ENCODE measurements at places on chromosomes 11 and 22.

DNA sequence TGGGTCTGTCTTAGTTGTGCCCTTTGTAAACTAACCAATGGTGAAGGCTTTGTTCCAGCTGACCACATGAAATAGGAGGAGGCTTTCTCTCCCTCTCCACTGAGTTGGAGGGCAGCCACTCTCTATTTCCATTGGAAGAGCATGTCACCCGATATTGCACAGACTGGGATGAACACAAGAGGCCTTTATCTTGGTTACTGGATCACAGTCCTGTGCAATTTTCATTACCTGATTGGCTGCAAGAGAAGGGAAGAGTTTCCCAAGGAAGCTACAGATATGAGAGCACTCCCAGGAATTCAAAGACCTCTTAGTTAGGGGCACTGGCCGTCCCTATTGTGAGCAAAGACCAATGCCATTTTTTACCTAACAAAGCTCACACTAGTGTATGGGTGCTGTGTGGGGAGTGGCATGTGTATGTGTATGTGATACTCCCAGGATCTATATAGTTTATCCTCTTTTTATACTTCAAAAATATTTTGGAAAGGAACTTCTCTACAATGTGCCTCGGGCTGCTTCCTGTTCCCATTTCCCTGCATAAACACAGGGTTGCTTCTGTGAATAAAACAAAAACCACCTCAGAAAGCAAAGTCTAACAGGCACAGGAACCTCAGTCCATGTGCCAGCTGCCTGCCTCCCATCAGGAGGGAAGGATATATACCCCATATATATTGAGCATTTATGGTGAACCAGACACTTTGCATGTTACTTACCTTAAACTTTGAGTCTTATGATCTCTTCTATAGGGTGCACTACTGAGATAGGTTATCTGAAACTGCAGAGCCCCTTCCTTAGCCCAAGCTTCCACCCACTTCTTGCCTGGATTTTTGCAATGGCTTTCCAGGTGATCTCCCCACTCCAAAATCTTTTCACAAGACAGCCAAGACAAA is 126.5 kb downstream of the RASSF10 start:
- no peaks in the 10 kb centered on the region for H3K4me1 ChIP-seq
- no peaks in the 10 kb centered on the region for H3K36me3 ChIP-seq
- H3K27ac ChIP-seq = no peak overlapping the region

- H3K27ac ChIP-seq = no peak overlapping the region
- no peaks in the 10 kb centered on the region for H3K36me3 ChIP-seq
- no peak for DNase-seq
- no peak overlapping the region for H3K4me3 ChIP-seq
Measured at GRCh38 chr11:18776324-18776723, 15.3 kb downstream of the PTPN5 start.

GRCh38 chr11:66312549-66313320 is 4.1 kb downstream of the CD248 start:
- no peaks in the 10 kb centered on the region for H3K27me3 ChIP-seq
- no peaks in the 10 kb centered on the region for H3K36me3 ChIP-seq
- H3K27ac ChIP-seq = peak overlapping the region; percentile 62
- peak; percentile 94 for DNase-seq
- H3K4me3 ChIP-seq = peak overlapping the region; percentile 88

GRCh38 chr22:22229683-22230420 is 14.7 kb upstream of the VPREB1 start:
- no peaks in the 10 kb centered on the region for H3K4me1 ChIP-seq
- no peak overlapping the region for H3K27ac ChIP-seq
- no peak overlapping the region for H3K4me3 ChIP-seq
- no peak for DNase-seq
- H3K36me3 ChIP-seq = no peaks in the 10 kb centered on the region

- no peaks in the 10 kb centered on the region for H3K27me3 ChIP-seq
- no peak overlapping the region for H3K27ac ChIP-seq
- H3K4me1 ChIP-seq = no peaks in the 10 kb centered on the region
- H3K4me3 ChIP-seq = no peak overlapping the region
- H3K36me3 ChIP-seq = no peaks in the 10 kb centered on the region
Measured at GRCh38 chr11:37519781-37520180, 921.7 kb upstream of the RAG2 start.

DNA sequence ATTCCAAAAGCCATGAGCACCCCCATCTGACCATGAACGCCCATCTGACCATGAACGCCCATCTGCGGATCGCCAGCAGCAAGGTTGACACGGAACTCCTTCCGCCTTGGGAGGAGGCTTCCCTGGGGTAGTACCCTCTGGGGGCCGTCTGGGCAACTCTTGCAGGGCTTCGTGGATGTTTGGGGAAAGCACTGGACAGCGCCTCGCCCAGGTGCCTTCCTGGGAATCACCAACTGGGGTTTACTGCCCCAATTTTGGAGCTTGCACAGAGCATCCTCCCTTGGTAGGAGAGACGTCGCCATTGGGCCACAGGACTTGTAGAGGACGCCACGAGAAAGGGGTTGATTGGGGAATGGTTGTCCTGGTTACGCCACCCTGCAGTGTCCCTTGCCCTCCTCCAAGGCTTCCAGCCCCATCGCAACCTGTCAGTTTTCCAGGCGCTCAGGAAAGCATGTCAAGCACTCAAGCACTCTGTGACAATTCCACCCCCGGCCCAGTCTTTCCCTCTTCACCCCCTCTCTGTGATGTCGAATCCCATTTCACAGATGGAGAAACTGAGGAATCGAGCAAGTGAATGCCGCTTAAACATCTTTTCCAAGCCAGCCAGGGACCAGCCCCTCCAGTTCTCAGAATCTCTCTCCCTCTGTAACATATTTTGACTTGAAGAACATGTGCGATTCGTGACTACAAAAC is 914 bp upstream of the PRDM11 start:
- DNase-seq = no peak
- H3K4me1 ChIP-seq = peaks cover 21% of the 10 kb centered on the region
- peak overlapping the region; percentile 71 for H3K4me3 ChIP-seq

DNA sequence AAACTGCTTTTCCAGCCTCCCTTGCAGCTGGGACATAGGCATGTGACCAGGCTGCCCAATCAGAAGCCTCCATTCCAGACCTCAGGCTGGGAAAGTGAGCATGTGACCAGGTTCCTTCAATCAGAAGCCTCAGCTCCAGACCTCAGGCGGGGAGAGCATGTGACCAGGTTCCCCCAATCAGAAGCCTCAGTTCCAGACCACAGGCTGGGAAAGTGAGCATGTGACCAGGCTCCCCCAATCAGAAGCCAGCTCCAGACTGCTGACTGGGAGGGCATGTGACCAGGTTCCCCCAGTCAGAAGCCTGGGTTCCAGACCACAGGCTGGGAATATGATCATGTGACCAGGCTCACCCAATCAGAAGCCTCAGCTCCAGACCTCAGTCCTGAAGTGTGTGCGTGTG is 11.7 kb upstream of the IL2RB start:
- H3K36me3 ChIP-seq = no peaks in the 10 kb centered on the region
- H3K27me3 ChIP-seq = no peaks in the 10 kb centered on the region
- no peak for DNase-seq
- H3K27ac ChIP-seq = peak overlapping the region; percentile 55

DNA sequence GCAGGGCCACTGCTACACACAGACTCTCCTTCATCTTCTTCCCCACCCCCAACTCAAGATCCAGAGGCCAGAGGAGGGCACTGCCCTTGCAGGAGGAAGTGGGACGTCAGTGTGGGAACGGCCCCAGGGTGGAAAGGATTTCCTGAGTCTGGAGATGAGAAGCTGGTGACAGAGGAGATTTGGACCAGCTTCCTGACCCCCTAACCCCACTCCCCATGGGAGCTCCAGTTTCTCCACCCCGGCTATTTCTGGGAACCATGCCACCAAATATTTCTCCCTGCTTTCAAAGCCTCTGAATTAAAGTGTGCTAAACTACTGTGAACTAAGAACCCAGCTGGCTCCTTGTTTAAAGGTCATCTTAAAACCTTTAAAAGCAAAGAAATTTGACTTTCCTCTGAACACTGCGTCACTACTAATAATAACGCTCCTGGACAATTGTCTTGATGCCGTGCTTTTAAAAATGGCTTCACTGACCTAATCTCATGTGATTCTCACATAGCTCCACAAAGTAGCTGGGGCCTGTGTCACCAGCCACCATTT is 46.6 kb downstream of the CWC15 start:
- H3K36me3 ChIP-seq = no peaks in the 10 kb centered on the region
- DNase-seq = no peak
- H3K27ac ChIP-seq = no peak overlapping the region
- peaks cover 50% of the 10 kb centered on the region for H3K4me1 ChIP-seq

DNA sequence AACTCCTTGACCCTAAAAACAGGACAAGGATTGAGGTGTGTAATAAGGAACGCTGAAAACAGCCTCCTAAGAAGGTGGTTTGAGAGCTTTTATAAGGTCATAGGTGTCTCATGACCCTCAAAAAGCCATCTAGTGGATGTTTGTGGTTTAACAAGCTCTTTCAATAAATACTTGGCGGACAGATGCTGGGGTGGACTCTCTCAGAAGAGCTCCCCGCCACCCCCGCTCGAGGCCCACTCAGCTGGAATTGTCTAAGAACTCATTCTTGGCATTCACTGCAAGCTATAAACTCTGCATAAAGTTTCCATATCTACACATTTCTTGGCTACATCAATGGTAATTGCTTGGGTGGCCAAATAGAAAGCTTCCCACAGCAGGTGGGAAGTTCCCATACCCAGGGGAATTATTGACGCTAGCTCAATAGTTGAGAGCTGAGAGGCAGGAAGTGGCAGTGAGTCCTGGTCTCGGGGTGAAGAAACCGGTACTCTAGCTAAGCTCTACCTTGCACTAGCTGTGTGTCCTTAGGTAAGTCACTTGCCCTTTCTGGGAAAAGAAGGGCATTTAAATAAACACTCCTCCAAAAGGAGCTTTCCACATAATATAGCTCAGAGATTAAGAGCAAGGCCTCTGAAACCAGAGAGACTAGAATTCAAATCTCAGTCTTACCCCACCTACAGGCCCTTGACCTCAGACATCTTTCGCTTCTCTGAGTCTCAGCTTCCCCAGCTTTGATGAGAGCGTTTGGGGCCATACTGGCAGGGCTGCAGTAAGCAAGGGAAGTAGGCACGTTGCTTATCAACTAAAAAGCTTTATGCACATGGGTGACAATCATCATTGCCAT is 6.4 kb downstream of the MS4A15 start:
- H3K36me3 ChIP-seq = no peaks in the 10 kb centered on the region
- DNase-seq = no peak
- H3K27ac ChIP-seq = no peak overlapping the region
- no peaks in the 10 kb centered on the region for H3K4me1 ChIP-seq
- no peaks in the 10 kb centered on the region for H3K27me3 ChIP-seq

DNA sequence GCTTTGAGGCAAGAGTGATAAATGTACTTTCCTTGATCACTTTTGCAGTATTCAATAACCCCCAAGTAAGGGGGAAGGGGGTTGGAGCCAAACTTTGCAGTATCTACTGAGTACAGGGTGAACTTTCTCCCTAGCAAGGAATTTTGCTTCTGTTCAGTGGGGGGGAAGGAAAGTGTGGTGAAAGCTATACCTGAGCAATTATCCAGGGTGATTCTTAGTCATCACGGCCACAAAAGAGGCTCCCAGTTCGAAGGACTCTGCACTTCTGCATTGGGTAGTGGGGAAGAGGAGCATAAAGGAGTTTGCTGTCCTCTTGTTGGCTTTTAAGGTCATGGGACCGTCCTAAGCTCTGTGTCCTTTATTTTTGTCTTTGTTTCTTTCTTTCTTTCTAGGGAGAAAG is 346.5 kb upstream of the SYN3 start:
- H3K27ac ChIP-seq = no peak overlapping the region
- no peak for DNase-seq
- H3K4me1 ChIP-seq = no peaks in the 10 kb centered on the region
- no peak overlapping the region for H3K4me3 ChIP-seq

GRCh38 chr11:75198278-75198973 is 42.1 kb upstream of the TPBGL start:
- no peak for DNase-seq
- no peaks in the 10 kb centered on the region for H3K4me1 ChIP-seq
- no peak overlapping the region for H3K4me3 ChIP-seq

DNA sequence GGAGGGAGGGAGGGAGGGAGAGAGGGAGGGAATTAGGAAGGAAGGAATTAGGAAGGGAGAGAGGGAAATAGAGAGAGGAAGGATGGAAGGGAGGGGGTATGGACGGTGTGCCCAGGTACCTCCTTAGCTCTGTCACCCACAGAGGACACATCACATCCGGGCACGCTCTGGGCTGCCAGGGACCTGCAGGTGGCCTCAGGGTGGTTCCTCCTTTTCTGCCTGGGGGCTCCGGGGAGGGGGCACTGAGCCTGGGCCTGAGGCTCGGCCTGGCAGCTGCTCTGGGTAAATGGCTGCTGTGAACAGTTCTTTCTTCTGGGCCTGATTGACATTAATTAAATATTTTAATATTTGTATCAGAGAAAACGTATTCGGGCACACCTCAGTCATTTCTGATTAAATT is 733.5 kb downstream of the BRD1 start:
- no peak overlapping the region for H3K4me3 ChIP-seq
- no peaks in the 10 kb centered on the region for H3K4me1 ChIP-seq
- no peak for DNase-seq

DNA sequence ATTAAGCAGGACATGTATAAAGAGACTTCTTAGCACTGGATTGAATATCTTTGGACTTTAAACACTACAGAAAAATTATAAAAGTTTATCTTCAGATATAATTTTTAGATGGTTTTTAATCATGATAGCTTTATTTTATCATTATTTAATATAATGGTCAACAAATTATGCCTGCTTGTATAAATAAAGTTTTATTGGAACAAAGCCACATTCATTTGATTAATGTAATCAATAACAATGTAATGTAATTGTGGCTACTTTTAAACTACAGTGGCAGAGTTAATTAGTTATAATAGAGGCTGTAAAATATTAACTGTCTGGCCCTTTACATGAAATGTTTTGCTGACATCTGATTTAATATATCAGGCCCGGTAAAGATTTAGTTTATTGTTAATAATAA is 70.0 kb downstream of the STIM1 start:
- peaks cover 4% of the 10 kb centered on the region for H3K36me3 ChIP-seq
- H3K4me1 ChIP-seq = peaks cover 29% of the 10 kb centered on the region
- H3K27me3 ChIP-seq = no peaks in the 10 kb centered on the region
- no peak for DNase-seq
- no peak overlapping the region for H3K27ac ChIP-seq
